Type B pancreatic cell (in vitro differentiated cells): ENCODE measurements at places on chromosomes 4 and X. TPM values are rescaled to one million over a fixed set of nuclear protein-coding genes. Genes with fewer than 3 reads are reported as not detected.

Gene CDKL2
- 0.71 and 2.6 TPM in 2 replicates for total RNA-seq

Gene COL4A6
- 20.8 and 51.7 TPM in 2 replicates for total RNA-seq

Gene SPP1
- 375 and 445 TPM in 2 replicates for total RNA-seq

Gene YY2
- 2.7 and 3.1 TPM in 2 replicates for total RNA-seq

Gene GABRA4
- total RNA-seq = 0.45 and 1.5 TPM in 2 replicates

Gene CXCL3
- 5.2 and 5.9 TPM in 2 replicates for total RNA-seq
